Stimulated activated CD4-positive, alpha-beta T cell treated with anti-CD3 and anti-CD28 coated beads, Interleukin-2, amount 100 ng/mL, for 24 hours (primary cell): ENCODE measurements at places on chromosomes 3 and 15.

DNA sequence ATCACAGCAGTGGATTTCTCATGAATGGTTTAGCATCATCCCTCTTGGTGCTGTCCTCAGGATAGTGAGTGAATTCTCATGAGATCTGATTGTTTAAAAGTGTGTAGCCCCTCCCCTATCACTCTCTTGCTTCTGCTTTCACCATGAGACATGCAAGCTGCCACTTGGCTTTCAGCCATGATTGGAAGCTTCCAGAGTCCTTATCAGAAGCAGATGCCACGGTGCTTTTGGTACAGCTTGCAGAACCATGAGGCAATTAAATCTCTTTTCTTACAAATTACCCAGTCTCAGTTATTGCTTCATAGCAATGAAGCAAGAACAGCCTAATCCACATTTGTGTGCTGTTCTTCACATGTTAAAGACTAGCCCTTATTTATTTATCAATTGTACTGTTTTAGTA, 495.2 kb upstream of the EPHA6 start:
- DNase-seq, result no peak

DNA sequence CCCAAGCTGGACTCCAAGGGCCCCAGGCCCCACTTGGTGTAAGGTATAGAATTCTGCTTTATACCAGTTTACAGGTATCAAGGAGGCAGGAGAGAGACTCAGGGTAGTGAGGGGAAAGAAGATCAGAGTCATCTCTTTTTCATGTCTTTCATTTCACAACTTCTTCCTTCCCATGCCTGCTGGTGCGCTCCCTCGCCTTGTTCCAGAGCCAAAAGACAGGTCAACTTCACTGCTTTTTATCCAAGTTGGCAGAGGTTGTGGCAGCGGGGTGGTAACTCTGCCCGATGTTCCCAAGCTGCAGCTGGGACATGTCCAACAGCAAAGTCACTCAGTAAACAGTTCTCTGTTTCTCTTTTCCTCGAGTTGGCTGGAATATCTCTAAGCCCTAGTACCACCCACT, 86.3 kb upstream of the TCF12 start:
- DNase-seq, result no peak

GRCh38 chr3:16960125-16960524, 75.4 kb downstream of the PLCL2 start:
- no peak for DNase-seq

DNA sequence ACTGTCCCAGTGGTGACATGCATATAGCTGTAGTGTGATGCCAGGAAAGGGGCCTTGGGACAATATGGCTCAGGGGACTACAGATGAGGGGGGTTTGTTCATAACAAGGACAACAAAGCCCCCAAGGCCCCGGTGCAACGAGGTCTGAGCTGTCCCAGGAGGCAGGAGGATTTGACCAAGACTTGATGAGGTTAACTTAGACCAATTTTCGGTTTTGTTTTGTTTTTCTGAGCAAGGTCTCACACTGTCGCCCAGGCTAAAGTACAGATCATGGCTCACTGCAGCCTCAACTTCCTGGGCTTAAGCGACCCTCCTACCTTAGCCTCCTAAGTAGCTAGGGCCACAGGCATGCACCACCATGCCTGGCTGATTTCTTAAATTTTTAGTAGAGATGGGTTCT, 23.8 kb downstream of the EFCAB12 start:
- DNase-seq, result no peak

GRCh38 chr3:42635111-42635510, 18.4 kb upstream of the ZBTB47 start:
- no peak for DNase-seq

DNA sequence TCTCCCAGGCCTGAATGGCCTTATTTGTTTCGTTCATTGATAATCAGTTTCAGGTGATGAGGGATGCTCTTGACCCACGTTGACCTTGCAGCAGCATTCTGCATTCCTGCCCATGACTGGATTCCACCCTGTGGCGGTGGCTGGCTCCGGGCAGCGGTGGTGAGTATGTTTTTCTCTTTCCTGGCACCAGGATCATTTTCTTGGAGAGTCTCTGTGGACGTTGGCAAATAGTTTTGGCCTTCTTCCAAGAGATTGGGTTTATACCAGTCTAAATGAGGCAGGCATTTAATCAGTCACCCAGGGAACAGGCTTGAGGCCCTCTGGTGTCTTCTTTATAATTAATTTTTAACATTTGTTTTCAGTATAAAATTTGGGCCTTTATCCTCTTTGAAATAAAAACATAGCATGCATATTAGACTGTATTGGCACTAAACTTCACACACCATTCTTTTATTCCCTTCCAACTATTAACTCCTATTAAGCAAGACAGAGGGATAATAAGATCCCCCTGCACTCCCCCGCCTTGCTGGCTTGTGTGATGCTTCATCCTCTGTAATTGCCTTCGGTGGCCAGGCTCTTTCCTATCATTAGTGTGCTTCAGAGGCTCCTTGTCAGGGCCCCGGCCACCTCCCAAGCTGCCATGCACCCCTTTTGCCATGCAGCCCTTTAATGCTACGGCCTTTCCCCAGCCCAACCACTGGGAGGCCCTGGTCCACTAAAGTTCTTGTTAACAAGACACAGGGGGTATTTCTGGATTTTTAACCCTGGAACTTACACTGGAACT, 176.2 kb upstream of the TOPAZ1 start:
- DNase-seq, result no peak

DNA sequence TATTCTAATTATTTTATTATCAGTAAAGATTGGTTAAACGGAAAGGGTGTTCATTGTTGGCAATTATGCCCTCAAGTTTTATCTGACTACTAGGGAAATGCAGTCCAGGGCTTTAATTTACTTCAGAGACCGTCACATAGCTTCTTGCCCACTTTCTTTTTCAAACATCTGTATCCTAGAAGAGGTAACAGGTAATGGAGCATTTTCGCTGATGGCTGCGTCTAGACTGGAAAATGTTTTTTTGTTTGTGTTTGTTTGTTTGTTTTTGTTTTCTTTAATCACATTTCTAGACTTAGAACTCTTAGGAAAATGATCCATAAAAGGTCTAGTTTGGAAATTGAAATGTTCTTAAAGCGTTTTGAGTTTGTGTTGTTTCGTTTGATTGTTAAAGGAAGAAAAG, 71.4 kb downstream of the ANXA2 start:
- DNase-seq, result no peak

- no peak for DNase-seq
Observed at GRCh38 chr3:45343947-45344346, 44.4 kb upstream of the LARS2 start.

- DNase-seq, result no peak
Observed at GRCh38 chr3:567488-568185, 371.1 kb downstream of the CHL1 start.

DNA sequence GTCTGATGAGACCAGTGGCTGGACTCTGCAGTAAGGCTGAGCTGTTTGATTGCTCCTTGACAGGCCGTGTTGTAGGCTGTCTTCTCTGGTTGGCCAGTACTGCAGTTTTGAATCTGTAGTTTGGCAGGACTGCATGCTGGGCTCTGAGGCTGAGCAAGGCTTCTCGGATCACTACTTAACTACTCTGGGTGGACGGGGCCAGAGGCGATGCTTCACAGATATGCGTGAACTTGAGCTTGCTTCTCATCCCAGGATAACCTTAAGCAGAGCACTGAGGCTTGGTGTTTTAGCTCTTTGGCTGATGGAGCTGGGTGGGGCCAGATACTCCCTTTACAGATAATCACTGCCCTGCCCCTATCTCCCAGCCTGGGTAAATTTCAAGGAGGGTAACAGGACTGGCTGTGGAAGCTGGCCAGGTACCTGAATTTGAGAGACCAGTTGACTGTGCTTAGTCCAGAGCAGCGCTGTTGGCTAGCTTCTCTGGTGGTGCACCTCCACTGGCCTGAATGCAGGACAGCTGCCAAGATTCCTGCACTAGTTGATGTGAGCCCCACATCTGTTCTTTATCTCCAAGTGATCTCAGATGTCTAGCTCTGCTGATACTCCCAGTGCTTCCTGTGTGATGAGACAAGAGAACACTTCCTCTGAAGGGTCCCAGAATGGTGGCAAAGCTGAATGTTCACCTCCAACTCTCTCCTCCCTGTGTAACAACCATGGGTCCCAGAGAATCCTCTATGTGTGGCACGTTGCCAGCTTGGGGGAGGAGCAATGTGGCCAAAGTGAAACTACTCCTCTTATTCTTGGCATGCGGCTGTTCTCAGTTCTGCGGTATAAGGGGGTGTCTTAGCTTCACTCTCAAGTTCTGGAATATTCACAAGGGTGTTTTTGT, 37.9 kb downstream of the RPL39L start:
- DNase-seq, result peak; percentile 59

- DNase-seq, result no peak
Observed at GRCh38 chr15:58490888-58491473, 59.2 kb downstream of the LIPC start.

DNA sequence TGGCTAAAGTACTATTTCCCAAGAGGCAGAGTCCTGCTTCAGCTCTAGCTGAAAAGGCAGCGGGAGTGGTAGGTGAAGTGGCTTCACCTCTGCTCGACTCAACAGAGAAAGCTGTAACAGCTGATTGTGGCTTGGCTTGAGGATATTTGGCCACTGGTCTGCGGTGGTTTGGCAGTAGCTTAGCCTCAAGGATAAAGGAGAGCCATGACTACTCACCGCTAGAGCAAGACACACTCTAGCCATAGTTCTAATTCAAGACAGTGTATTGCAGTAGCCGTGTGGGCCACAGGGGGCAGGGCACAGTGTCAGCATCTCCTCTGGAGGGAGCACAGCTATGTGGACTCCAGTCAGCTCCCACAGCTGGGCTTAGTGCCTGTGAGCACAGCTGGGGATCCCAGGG, 23.5 kb downstream of the TPRG1 start:
- DNase-seq, result peak; percentile 13

DNA sequence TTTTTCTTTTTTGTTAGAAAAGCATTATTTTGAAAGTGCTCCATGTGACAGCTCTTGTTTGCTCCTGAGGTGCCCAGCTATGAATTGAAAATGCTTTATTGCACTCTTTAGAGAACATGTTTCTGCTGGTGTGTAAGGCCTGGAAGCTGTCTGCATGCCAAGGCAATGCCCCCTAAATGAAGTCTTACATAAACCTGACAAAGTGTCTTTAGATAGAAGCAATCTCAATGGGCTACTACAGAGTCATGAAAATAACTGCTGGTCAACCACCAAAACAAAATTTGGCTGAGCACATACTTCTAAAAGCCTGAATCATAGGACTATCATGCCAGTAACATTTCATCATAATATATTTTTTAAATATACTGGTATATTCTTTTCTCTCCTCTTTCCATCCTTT, 178.7 kb downstream of the THRB start:
- DNase-seq, result no peak

- no peak for DNase-seq
Observed at GRCh38 chr3:25324954-25325655, 103.0 kb upstream of the RARB start.

DNA sequence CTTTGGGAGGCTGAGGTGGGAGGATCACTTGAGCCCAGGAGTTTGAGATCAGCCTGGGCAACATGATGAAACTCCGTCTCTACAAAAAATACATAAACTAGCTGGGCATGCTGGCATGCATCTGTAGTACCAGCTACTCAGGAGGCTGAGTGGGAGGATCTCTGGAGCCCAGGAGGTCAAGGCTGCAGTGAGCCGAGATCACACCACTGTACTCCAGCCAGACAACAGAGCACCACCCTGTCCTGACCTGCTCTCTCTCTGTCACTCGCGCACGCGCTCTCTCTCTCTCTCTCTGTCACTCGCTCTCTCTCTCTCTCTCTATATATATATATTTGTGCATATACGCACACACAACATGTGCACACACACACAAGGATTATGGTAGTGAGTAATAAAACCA, 61.8 kb downstream of the IL16 start:
- DNase-seq, result no peak

- no peak for DNase-seq
Observed at GRCh38 chr3:14392231-14392630, 10.2 kb upstream of the SLC6A6 start.

GRCh38 chr3:131608741-131609140, 106.0 kb upstream of the MRPL3 start:
- DNase-seq, result no peak

DNA sequence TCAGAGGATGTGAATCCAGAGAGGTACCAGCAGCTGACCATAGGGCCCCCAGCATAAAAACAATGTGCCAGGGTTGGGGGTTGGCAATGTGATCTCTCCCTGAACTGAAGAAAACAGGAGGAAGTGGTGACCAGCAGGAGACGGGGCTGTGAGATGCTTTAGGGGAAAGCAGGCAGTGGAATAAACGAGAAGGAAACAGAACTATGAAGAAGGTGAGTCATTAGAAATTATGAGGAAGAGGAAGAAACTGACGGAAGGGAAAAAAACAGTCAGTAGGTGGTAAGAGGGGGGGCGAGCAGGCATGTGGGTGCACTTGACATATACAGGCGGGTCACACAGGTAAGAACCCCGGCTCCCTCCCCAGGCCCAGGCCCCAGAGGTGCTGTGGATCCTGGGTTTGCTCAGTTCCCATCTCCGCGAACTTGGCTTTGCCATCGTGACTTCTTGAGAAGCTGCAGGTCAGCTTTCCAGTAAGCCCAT, 42.2 kb upstream of the B3GNT5 start:
- peak; percentile 53 for DNase-seq

- DNase-seq, result no peak
Observed at GRCh38 chr3:5791558-5791957, 604.1 kb downstream of the EDEM1 start.

- no peak for DNase-seq
Observed at GRCh38 chr3:65831733-65832425, 206.8 kb downstream of the MAGI1 start.

GRCh38 chr15:58473724-58474123, 41.9 kb downstream of the LIPC start:
- DNase-seq, result no peak

GRCh38 chr3:169171739-169172138, 491.8 kb downstream of the MECOM start:
- DNase-seq, result no peak
